Activated CD4-positive, alpha-beta T cell treated with anti-CD3 and anti-CD28 coated beads, Interleukin-2, amount 50 U/mL, for 4 hours (primary cell): ENCODE measurements at places on chromosomes 5 and 9.
A peak's percentile ranks its signal among the peaks of the same experiment; 100 is the strongest.

- no peak for DNase-seq
Measured at GRCh38 chr9:128104171-128104618, 23.3 kb downstream of the PTGES2 start.

GRCh38 chr9:30239878-30240277 is 2144.6 kb upstream of the ACO1 start:
- DNase-seq, result no peak

- DNase-seq, result no peak
Measured at GRCh38 chr5:44002381-44002901, 386.8 kb downstream of the FGF10 start.

DNA sequence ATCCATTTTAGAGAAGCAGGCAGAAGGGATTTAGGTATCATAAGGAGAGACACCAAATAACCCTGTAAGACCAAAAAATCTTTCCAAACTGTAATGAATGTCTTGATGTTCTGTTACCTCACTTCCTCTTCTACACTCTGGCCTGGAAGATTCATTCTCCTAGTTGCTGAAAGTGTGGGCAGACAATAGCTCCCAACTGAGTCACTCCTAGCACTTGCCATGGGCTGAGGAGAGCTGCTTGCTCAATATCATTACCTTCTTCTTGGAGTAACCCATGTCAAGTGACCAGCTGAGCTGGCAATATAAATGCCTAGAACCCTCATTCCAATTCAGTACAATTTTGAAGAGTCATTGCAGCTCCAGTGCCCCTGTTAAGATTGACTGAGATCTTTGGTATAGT is 1985.5 kb upstream of the CDH6 start:
- no peak for DNase-seq

GRCh38 chr9:694403-695154 is 146.9 kb upstream of the DMRT1 start:
- no peak for DNase-seq

GRCh38 chr5:5079876-5080275 is 60.3 kb upstream of the ADAMTS16 start:
- no peak for DNase-seq

GRCh38 chr9:116066221-116066620 is 87.4 kb upstream of the PAPPA start:
- no peak for DNase-seq

- peak; percentile 52 for DNase-seq
Measured at GRCh38 chr5:134510970-134511795, 14.3 kb upstream of the JADE2 start.

GRCh38 chr9:134540276-134541096 is 101.1 kb upstream of the COL5A1 start:
- no peak for DNase-seq

DNA sequence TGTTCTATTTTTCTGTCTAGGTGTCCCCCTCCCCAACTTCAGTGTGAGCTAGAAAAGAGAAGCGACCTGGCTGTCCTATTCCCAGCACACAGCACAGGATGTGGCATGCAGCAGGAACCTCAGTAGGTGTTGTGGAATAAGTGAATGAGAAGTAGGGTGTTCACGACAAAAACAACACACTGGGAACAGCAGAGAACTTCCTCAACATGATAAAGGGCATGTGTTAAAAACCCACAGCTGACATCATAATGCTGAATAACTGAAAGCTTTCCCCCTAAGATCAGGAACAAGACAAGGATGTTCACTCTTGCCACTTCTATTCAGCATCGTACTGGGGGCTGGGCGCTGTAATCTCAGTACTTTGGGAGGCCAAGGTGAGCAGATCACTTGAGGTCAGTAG is 155.6 kb upstream of the ZNF618 start:
- no peak for DNase-seq

DNA sequence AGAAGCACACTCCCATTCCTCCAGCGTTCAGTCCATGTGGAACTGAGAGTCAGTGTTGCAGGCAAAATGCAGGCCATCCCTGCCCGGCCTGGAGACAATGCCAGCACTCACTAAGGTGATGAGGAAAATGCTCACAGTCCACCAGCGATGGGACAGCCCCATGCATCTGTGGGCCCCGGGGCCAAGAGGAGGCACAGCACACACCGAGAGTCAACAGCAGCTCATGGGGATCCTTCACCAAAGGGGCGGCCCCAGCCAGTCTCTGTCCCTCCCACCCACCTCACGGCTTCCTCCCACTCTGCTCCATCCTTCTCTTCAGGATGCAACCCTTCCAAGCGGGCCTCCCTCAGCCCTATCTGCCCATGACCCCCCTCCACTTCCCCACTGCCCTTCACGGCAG is 6.2 kb downstream of the SEMA4D start:
- DNase-seq, result no peak

GRCh38 chr5:173764332-173765028 is 123.7 kb upstream of the CPEB4 start:
- no peak for DNase-seq

- no peak for DNase-seq
Measured at GRCh38 chr9:4538107-4538506, 47.8 kb downstream of the SLC1A1 start.

- DNase-seq, result no peak
Measured at GRCh38 chr5:37533851-37534250, 154.7 kb downstream of the WDR70 start.

GRCh38 chr5:167582886-167583285 is 708.6 kb upstream of the WWC1 start:
- no peak for DNase-seq

DNA sequence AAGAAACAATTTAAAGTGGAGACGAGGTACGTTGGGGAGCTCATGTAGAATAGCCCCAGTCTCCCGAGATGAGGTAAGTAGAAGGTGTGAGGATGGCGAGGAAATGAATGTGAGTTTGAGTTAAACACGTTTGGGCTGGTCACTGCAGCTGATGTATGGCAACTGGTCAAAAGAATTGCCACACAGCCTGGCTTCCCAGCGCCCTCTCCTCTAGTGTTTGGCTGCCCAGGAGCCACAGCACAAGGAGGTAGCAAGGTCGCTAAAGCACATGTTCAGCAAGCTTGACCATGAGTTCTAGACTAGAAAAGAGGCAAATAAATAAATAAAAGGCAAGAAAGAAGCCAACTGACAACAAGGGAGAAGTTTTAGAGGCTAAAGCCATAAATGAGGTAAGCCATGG is 21.4 kb upstream of the LECT2 start:
- no peak for DNase-seq

DNA sequence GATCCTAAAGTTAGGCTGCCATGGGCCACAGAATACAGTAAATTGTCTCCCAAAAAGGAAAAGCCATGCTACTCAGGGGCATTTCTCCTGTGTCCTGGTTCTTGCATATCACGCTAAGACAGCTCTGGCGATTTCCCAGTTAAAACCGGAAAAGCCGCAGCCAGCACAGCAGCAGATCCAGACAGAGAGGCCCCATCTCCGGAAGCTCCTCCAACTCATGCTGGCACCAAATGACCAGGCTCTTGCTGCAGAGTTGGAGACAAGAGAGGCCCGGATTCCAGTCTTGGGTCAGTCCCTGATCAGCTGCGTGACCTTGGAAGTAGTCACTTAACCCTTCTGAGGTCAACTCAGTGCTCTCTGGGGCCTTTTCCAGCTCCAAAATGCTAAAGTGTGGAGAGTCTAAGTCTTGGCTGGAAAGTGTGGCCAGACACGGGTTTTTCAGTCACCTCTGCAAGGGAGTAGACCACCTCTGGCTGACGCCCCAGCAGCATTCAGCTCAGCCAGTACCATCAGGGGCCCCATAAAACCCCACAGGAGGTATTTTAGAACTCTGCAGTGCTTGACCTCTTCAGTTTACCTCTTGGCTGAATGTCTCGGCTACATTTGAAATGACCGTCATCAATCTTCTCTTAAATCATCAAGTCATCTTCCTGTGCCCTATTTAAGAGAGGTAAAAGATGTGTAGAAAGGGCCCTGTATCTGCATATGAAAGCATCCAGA is 16.2 kb downstream of the GDNF start:
- no peak for DNase-seq

- peak; percentile 40 for DNase-seq
Measured at GRCh38 chr9:125747053-125747764, at the start of gene PBX3. Gene PBX3 (plus strand): TSS chr9:125747373.

GRCh38 chr9:114475412-114476135 is 29.7 kb downstream of the WHRN start:
- DNase-seq, result no peak

GRCh38 chr5:19918780-19919179 is 69.2 kb downstream of the CDH18 start:
- no peak for DNase-seq

DNA sequence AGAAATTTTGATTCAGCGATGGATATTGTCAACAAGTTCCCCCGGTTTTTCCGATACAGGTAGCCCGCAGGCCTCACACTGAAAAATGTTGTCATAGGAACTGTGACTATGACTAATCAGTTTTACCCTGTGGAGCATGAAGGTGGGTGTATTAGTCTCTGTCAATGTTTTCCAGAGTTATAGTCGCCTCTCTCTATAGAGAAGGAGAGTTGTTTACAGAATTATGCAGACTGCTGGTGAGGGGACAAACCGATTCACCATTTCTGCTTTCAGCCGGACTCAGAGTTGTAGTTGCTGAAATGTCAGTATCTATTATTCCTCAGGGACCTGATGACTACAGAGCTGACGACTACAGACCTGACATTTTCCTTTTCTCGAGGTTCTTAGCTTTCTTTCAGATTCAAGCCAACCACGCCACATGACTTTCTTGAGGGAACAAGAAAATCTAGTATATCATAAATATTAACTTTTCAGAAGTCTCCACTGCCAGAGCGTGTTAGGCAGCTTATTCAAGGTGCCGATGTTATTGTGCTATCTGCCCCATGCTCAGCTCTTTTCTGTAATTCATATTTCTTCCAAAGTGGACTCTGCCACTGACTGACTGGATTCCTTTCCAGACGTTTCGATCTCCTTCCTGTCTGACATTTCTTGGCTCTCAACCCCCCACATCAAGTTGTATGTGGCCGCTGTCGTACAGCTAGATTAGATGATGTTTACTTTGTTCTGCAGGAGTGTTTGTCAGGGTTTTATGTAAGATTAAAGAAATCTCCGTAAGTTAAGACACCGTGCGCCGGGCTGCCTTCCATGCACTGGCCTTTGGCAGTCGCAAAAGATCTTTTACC is 178.1 kb downstream of the FGF1 start:
- peak; percentile 18 for DNase-seq

DNA sequence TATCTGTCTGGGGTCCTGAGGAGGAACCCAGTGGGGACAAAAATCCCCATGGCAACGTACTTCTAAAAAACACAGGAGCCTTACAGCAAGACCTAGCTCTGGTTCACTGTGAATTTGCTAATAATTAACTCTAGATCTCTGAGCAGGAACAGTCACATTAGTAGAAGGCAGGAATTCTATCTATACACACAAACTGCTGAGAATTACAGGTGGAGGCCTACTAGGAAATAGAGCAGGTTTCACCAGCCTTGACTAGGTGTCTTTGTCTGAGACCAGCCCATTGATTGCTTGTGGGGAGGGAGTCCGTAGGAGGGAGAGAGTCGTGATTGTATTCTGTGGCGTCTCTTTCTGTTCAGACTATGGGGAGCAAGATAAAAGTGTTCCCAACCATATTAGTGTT is 44.8 kb downstream of the PRLR start:
- DNase-seq, result no peak

GRCh38 chr5:32880796-32881195 is 169.7 kb downstream of the NPR3 start:
- no peak for DNase-seq
